Sciatic nerve (tissue), 2 donors: ENCODE measurements at places on chromosomes 3 and 15. TPM values are rescaled to one million over a fixed set of nuclear protein-coding genes. Genes with fewer than 3 reads are reported as not detected.

TMEM41A gene
- 15.1 TPM for total RNA-seq

CPOX gene
- 16.9 TPM for total RNA-seq

TNNC1 gene
- 205 TPM for total RNA-seq

RTP3 gene
- not detected for total RNA-seq

SNX1 gene
- 178 TPM for total RNA-seq

CACNA2D3 gene
- total RNA-seq: 6.9 TPM
